ENCODE measurements at places on chromosomes 13 and 19.
A peak's percentile ranks its signal among the peaks of the same experiment; 100 is the strongest.

- DNase-seq = no peak
Measured at GRCh38 chr19:32519023-32519422, 62.0 kb upstream of the PDCD5 start.

DNA sequence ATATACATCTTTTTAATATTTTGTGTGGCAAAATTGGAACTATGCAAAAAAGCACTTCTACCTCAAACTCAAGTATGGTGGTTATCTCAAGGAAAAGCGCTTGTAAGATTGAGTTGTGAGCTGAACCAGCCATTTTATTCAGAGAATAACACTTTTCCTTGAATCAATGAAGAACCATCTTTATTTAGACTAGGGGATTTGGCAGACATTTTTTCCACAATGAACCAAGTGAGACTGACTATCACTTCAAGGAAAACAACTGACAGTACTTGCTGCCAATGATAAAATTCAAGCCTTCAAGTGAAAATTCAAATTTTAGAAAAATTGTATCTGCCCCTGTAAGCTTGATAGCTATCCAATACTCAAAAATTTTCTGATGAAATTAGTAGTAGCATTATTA is 23.2 kb upstream of the SERTM1 start:
- DNase-seq = no peak

DNA sequence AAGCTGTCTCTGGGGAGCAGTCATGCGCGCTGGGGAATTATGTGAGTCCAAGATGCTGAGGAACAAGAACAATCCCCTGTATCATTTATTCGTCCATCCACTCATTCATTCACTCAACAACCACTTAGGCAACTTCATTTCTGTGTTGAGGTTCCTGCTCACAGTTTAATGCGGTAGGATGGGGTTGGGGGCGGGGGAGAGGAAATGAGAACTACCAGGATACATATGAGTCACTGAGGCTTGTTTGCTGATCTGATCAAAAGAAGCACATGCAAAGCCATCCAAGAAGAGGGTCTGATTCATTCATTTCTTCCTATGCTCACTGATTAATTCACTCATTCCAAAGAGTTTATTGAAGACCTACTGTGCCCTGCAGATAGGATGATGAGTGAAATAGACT is 20.9 kb downstream of the ZNF536 start:
- DNase-seq = peak; percentile 27

- DNase-seq = no peak
Measured at GRCh38 chr13:99383511-99383921, 76.3 kb upstream of the GPR183 start.

DNA sequence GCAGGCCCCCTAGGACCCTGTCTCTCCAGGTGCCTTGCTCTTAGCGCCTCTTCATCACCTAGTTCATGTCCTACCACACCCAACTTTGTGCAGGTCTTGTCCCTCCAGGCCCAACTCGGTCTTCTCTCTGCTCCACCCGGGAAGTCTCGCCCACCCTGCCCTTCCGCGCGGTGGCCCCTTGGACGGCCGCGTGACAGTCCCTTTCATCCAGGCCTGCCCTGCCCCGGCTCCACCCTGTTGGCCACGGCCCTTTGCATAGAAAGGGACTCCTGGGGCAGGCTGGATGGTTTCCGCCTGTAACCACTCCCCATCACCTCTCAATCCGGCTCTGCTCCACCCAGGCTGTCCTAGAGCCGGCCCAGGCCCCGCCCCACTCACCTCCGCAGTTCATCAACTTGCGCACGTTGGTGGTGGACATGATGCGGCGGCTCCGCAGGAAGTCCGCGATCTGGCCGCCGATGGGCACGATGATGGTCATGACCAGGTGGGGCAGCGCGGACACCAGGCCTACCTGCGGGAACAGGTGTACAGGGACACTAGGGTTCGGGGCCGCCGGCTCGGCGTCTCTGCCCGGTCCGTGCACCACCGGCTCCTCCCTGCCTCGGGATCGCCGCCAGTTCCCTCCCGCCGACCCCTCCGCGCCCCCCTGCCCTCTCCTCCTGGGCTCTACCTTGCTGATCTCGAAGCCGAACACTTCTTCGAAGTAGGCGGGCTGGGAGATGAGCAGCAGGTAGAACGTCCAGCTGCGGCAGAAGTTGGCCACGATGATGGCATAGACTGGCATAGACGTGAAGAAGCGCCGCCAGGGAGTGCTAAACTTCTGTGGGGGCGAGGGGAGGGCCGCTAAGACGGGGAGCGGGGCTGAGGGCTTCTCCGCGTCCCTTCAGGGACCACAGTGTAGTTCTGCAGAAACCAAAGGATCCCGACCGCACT is 7.2 kb downstream of the GFY start:
- no peak for DNase-seq

DNA sequence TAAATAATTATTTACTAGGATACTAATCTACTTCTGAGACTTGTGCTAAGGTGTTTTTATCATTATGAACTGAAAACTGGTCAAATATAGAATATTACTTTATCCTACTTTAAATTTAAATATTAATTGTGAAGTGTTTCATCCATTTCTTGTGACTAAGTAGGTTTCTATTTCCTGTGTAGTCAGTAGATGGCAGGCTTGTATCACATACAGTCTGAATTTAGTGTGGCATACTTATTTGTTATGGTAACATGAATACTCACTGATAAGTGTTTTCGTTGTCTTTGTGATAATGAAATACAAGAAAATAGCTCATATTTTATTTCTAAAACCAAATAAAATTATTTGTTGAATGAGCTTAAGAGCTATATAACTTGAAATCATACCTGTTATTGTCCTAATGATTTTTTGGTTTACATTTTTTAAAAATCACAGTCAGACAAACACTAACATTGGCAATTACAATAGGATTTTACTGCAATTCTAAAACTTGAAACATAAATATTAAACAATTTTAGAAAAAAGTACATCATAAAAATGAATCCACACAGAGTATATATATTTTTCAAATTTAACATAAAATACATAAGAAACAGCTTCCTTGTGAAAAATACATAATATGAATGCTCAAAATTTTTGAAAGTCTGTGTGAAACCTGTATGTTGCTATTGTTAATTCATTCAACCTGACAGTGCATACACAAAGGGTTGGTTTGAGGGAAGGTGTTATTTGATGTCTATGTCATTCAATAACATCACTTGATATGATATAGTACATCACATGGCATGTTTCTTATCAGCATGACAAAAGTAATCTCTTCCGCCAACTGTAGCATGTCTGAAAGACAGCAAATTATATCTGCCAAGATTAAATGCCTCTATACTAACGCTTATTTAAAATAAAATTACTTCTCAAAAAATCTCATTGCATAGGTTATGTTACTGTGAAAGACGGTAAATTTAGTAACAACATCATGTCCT is 904.8 kb upstream of the PCDH20 start:
- DNase-seq = peak; percentile 21

DNA sequence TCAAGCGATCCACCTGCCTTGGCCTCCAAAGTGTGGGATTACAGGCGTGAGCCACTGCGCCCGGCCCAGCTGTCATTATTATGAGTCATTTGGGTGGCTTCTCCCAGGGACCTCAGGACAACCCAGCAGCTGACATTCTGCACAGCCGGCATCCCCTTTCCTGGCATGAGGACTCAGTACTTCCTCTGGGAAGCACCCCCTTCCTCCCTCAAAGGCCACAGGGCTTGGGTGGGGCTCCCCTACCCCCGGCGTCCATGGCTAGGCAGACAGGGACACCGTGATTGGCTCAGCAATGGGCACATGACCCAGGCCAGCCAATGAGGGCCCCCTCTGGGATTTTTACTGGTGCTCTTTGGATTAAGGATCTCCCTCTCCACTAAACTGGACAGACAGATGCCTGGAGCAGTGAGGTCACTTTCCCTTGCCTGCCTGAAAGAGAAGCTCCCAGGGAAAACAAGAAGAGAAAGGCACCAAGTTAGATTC is 6.0 kb downstream of the KANK2 start:
- no peak for DNase-seq

DNA sequence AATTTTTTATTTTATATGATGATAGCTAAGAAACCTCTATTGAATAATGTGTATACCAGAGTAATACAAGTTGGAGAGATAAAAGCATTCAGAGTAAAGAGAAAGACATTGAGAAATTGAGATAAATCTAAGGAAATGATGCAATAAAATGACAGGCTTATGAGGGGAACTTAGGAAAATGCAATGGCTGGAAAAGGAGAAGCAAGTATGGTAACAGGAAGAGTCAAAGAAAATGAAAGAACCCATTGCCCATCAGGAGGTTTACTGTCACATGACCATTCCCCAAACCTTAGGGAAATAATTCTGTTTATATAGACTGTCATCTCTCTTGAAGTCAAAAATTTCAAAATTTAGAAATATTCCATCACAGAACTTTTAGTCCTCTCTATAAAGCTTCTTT is 808.0 kb upstream of the PRR20A start:
- no peak for DNase-seq

DNA sequence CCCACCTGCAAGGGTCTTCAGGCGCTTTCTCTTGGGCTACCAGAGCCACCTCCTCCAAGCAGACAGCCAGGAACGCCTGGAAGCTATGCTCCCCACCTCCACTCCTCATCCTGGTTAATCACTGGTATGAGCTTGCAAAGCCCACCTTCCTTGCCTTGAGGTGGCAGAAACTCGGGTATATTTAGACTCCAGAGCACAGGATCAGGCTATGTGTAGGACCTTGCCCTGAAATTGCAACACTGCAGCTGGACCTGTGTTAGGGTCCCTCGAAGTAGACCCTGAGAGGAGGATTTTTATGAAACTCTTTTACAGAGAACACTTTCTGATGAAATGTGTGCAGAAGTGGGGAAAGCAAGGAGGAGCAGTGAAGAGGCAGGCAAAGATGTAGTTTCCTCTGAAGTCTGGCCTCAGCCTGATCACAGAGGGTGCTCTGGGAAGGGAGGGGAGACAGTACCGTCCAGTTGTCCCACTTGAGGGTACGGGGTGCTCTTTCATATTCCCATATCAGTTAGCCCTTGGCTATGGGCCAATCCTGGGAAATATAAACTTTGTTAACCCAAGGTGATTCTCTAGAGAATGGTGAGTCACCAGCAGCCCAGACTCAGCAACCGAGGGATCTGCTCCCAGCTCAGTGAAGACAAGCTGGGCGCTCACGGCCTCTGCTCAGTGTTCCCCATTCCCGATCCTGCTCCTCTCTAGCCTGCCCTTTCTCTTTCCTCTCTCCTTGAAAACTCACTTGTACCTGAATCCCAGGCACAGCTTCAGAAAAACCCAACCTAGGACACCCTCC is 157.9 kb downstream of the UQCRFS1 start:
- DNase-seq = no peak

DNA sequence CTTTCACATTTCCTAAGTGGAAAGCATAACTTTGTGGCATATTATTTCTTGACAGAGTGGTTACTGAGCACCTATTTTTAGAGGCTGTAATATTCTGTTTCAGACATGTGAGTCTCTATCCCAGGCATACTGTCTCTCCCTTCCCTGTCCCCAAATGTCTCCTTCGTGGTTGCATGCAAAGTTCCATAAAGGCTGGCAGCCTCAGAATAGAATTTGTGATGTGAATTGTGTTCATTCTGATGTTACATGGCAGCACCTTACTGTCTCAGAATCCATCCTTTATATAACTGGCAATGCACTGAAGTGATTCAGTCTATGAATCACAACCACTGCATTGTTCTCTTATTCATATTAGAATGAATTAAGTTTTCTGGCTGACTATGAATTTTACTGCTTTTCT is 89.0 kb upstream of the SLC7A1 start:
- no peak for DNase-seq

- DNase-seq = no peak
Measured at GRCh38 chr19:49677231-49677900, at the start of gene PRMT1. PRMT1 (plus strand) TSS chr19:49677271; CDS start chr19:49677281, 10 bp downstream.

DNA sequence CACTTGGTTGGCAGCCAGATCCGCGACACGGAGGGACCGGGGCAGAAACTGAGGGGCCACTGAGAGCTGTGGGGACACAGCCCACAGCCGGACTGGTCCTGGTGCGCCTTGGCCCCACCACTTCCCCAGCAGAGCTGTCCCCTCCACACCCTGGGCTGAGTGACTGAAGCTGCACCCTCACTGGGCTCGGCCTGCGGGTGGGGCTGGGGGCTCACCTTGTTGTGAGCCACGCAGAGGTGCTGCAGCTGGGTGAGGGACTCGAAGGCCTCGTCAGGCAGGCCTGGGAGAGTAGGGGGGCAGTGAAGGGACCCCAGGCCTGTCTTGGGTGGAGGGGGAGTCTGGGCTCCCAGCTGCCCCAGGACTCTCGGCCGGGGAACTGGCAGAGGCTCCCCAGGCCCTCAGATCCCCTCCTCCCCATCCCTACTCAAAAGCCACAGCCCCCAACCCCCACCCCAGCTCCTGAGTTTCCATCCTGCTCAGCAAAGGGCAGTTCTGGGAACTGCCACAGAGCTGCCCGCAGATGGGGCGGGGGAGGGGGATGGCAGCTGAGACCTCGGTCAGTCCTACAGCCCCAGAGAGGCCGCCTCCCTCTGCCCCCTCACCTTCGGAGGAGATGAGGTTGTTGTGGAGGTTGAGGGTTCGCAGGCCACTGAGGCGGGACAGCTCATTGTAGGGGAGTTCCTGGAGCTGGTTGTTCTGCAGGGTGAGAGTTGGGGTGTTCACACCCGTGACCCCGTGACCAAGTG is 2.3 kb downstream of the PODNL1 start:
- no peak for DNase-seq

DNA sequence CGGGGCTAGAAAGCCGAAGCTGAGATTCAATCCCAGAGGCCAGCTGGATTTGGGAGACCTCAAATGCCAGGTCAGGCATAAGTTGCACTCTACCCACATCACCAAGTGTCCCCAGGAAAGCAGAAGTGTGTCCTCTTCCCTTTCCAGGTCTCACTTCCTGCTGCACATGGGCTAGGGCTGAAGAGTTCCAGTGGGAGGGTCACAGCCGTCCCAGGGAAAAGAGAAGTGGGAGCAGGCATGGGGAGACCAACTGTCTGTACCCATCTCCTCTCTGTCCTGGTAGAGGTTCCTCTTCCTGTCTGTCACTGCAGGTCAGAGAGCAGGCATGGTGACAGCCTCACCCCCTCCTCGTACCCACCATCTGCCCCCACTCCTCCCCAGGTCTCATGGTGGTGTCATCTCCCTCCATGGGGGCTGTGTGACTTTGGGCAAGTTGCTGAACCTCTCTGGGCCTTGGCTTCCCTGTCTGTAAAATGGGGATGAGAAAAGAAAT is 14.8 kb downstream of the AXL start:
- DNase-seq = peak; percentile 13

- DNase-seq = no peak
Measured at GRCh38 chr19:20271215-20271926, 104.4 kb downstream of the ZNF486 start.

DNA sequence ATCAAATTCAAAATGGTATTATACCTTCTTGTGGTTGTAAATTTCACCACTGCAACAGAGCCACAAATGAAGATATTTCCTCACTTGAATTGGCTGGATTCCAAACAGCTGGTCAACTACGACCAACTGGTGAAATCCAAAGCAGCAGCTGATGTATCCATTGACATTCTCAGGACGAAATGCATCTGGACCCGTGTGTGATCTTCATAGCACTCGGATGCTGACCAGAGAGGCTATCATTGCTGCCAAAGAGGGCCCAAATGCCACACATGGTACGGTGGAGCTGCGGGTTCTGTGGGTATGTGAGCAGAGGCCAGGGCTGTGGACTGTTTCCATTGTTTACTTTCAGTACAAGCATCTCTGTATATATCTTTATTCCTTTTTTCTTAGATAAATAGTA is 25.6 kb upstream of the PCCA start:
- DNase-seq = no peak

Measured in hematopoietic multipotent progenitor cell (in vitro differentiated cells).